ENCODE measurements at places on chromosomes 1 and 21. TPM values are rescaled to one million over a fixed set of nuclear protein-coding genes. Genes with fewer than 3 reads are reported as not detected.
A peak's percentile ranks its signal among the peaks of the same experiment; 100 is the strongest.

The CRP gene
- not detected for polyA plus RNA-seq

- DNase-seq, result no peak
Measured at GRCh38 chr1:30191154-30191702, 532.2 kb downstream of the MATN1 start.

- no peak for DNase-seq
Measured at GRCh38 chr1:150162862-150163706, 13.4 kb downstream of the PLEKHO1 start.

GRCh38 chr1:234718496-234719453, 108.8 kb upstream of the IRF2BP2 start:
- DNase-seq, result no peak

The PADI2 gene
- not detected for polyA plus RNA-seq

DNA sequence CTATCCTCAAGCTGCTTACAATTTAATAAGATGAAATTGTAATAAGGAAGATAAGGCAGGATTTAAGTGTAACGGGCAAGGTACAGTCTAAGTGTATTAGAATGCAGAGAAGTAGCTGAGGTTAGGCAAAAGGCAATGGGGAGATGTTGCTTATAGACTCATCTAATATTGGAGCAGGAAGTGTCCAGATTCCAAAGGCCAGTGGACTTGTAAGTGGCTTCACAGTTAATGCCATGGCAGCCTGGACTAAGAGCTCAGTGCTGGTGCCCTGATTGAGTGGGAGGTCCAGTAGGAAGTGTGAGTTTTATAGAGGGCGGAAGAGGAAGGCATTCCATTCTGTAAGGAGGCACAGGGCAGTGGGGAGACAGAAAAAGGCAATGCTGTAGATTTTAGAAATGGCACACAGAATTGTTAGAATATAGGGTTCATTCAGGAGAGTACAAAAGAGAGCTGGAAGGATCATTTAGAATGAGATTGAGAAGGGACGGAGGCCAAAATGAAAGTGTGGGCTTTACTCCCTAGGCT, 12.6 kb downstream of the MAP3K21 start:
- no peak for DNase-seq

The RGS8 gene
- not detected for polyA plus RNA-seq

The CR1L gene
- not detected for polyA plus RNA-seq

GRCh38 chr1:78831731-78832360, 174.7 kb downstream of the ADGRL4 start:
- no peak for DNase-seq

The SPRR2F gene
- not detected for polyA plus RNA-seq

DNA sequence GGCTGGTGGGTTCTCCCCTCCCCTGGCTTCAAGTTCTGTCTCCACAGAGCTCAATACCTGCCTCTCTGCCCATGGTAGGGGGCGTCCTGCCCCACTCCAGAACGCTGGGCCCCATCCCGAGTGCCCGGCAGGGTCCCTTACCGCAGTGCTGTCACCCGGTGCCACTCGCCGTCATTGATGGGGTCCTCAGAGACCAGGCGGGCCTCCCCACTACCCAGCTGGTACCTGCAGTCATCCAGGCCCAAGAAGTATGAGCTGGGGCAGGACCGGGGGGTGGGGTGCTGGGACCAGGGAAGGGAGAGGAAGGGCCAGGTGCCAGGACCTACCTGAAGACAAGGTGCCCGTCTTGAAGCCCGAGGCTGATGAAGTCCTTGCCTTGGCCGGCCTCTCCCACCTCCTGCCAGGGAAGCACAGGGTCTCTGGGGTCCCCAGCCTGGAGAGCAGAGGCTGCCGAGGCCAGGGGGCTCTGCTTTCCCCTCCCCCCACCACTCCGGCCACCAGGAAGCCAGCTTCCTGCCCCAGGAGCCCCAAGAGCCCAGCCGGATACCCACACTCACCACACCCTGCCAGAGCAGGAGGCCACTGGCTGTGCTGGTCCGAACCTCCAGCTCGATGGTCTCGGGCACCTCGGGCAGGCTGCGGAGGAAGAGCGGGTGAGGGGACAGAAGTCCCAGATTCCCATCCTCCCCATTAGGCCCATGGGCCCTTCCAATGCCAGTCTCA, 12.1 kb downstream of the LDLRAD2 start:
- DNase-seq, result no peak

DNA sequence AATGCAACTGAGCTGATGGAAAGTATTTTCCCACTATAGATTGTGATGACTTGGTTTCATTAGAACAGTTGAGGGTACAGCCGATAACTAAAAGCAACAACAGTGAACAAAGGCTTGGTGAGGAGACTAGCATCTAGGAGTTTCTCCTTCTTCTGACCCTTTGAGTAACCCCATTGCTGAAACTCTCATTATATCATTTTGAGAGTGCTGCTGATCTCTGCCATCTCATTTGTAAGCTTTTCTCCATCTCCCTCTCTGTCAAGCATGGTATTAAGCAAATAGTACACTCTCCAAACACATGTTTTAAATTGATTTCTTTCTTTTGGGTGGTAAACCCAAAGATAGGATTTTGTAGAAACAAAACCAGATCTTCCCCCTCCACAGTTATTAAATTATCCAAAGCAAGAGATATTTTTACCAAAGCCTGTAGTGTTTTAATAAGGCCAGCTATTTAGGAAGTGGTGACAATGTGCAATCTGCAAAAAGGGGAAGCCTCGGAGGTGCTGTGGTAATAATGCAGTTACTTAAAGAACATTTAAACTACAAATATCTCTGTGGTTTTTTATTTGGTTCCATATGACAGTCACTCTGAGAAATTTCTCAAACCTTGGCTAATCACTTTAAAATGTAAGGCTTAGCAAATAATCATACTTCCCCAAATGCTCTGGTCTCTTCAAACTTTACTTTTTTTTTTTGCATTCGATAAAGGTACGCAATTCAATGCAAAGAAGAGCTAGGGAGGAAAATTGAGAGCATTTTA, 287.5 kb downstream of the HLX start:
- DNase-seq, result no peak

- DNase-seq, result no peak
Measured at GRCh38 chr21:37130971-37131370, 57.9 kb downstream of the TTC3 start.

- DNase-seq, result peak; percentile 65
Measured at GRCh38 chr1:16235944-16236510, 956 bp downstream of the CPLANE2 start.

- no peak for DNase-seq
Measured at GRCh38 chr1:159341736-159342135, 39.6 kb downstream of the FCER1A start.
